ENCODE measurements at places on chromosomes 5 and 9. TPM values are rescaled to one million over a fixed set of nuclear protein-coding genes. Genes with fewer than 3 reads are reported as not detected.

DNA sequence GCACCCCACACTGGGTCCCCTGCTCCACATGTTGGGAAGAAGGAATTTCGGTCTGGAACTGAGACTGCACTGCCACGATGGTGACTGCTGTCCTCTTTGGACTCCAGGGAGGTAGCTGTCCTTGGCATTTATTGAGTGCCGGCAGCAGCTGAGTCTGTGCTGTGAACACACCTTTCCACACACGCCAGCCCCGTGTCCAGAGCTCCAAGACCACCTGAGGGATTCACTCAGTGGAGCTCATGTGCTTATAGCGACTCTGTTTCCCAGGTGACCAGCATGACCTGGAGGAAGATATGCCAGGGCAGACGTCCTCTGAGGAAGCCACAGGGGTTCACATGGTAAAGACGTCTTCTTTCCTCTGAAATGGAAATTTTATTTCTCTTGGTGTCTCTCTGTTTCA is 33.2 kb upstream of the FLT4 start:
- no peak for DNase-seq

The PCDHB2 gene
- polyA plus RNA-seq = 2.9 TPM

DNA sequence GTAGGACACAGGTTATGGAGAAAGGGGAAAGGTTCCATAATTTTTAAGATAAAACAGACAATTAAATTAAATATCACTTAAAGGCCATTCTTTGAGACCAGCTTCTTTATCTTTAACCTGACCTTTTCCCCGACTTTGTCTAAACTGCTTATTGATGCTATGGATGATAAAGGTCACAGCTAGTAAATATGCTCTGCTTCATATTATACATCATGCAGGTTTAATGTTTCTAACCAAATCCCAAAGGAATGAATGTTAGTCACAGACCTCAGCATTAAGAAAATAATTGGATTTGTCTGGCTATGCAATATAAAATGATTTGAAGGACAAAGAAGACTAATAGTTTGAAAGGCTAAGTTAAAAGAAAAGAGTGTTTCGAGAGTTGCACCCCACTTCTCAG is 147.6 kb downstream of the ST8SIA4 start:
- DNase-seq = no peak

DNA sequence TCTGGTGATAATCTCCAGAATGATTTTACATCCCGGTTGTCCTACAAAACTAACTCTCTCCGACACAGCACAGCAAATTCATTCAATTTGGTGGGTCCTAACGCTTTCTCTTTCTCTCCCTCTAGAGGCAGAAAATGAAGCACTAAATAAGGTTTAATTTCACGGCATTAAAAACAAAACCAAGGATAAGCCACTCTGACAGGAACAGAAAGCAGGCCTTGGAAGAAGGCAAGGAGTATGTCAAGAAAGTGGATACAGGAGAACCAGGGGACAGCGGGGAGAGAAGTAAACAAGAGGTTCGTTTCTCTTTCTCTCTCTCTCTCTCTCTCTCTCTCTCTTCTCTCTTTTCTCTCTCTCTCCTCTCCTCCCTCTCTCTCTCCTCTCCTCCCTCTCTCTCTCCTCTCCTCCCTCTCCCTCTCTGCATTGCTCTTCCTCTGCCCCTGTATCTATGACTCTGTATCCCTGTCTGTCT is 49.8 kb downstream of the EBF1 start:
- DNase-seq = peak; percentile 94

GRCh38 chr9:90065851-90066250 is 461.0 kb downstream of the GADD45G start:
- DNase-seq = no peak

DNA sequence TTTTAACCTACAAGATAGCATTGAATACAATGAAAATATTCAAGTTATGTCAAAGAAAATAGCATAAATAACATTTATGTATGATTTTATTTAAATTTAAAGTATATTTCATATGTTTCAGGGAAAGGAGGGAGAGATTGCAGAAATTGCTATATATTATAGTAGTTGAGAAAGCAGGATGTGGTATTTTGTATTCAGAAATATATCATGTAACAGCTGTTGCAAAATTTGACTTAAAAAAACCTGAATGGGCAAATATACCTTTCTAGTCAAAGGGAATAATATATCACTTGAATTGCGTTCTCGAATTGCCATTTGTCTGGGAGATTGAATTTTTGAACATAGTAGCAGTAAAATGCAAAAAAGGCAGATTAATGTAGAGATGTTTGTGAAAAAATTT is 80.6 kb downstream of the PAM start:
- no peak for DNase-seq

DNA sequence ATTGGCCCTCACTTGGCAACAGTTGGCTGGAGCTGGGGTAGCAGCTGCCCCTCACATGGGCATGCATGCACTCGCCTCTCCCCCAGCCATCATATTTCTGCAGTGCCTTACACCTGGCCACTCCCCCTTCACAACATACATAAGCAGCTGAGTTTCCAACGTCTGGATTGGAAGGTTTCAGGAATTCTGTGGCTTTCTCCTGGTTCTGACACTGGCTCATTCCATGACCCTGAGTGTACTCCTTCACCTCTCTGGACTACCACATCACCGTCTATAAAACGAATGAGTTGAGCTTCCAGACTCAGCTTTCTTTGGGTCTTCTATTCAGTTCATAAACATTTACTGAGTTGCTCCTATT is 84.3 kb downstream of the GALNT10 start:
- DNase-seq = no peak

The OSMR gene
- 8.2 TPM for polyA plus RNA-seq

The SLC6A7 gene
- 1.3 TPM for polyA plus RNA-seq

GRCh38 chr9:86807367-86807976 is 139.8 kb downstream of the GAS1 start:
- peak; percentile 94 for DNase-seq

GRCh38 chr9:115553060-115553773 is 435.3 kb upstream of the TNC start:
- DNase-seq = peak; percentile 21

DNA sequence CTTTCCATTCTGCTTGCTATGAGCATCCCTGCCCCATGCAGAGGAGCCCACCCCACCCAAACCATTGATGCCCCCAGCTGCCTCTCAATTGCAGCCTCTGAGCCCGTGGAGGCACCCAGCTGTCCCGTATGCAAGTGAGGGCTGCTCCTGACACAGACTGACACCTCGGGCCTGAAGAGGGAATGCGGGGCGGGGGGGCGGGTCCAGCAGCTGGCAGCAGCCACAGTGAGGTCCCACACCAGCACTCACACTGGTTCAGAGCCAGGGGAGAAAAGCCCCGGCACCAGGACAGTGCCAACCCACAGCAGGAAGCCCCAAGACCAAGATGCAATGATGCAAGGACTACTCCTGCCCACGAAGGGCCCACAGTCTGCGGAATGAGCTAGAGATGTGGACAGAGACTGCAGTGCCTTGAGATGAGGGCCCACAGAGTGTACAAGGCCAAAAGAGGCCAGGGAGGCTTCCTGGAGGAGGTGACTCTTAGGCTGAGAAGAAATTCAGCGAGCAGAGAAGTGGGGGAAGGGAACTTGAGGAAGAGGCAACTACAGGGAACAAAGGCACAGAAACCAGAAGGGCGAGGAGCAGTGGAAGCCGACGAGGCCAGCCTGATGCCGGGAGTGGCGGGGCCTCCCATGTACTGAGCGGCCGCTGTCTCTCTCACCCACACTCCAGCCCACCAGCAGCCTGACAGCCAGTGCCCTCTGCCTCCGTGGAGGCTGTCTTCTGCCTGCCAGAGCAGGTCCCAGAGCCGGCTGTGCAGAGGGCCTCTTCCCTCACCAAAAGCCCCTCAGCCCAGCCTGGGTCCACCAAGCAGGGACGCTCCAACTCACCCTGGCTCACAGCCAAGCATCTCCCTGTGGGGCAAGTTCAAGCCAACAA is 9.2 kb downstream of the EEIG1 start:
- DNase-seq = peak; percentile 43

DNA sequence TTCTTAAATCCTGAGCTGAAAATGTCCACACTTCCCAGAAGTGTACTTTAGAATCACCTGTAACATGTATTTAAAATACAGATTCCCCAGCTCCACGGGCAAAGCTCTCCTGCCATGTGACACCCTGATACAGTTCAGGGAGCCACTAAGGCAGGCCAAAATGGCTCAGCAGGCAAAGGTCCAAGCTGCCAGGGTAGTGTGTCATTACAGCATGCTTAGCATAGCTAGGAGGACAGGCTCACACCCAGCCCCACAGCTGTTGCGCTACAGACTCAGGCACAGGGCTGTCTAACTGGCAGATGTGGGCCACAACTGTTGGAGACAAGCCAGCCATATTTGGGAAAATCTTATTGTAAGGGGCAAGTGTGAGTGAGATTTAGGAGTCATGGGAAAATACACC is 73.0 kb downstream of the C9orf85 start:
- peak; percentile 91 for DNase-seq

The HTR4 gene
- not detected for polyA plus RNA-seq

DNA sequence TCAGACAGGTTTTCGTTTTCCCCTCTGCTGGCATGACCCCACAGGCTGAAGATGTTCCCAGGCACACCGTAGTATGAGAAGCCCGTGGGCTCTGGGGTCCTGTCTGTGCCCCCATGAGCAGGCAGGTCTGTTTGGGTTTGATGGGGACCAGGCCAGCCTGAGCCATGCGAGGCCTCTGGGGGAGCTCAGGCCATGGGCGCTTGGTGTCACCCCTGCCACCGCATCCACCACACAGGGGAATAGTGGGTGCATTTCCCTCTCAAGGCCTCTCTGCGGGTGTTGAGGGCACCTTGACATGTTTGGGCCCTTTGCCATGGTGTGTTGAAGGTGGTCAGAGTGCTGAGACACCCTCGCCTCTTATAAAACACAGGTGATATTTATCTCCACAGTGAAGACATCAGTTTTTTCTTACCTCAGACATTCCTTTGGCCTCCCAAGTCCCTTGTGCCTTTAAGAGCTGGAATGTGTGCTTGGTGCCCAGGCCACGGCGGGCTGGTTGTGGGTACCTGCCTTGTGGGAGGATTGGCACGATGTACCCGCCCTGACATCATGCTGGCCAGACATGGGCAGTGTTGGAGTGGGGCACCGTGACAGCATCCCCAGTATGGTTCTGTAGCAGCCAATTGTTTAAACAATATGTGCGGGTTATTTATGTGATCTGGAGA is 68.3 kb downstream of the WNK2 start:
- DNase-seq = no peak

DNA sequence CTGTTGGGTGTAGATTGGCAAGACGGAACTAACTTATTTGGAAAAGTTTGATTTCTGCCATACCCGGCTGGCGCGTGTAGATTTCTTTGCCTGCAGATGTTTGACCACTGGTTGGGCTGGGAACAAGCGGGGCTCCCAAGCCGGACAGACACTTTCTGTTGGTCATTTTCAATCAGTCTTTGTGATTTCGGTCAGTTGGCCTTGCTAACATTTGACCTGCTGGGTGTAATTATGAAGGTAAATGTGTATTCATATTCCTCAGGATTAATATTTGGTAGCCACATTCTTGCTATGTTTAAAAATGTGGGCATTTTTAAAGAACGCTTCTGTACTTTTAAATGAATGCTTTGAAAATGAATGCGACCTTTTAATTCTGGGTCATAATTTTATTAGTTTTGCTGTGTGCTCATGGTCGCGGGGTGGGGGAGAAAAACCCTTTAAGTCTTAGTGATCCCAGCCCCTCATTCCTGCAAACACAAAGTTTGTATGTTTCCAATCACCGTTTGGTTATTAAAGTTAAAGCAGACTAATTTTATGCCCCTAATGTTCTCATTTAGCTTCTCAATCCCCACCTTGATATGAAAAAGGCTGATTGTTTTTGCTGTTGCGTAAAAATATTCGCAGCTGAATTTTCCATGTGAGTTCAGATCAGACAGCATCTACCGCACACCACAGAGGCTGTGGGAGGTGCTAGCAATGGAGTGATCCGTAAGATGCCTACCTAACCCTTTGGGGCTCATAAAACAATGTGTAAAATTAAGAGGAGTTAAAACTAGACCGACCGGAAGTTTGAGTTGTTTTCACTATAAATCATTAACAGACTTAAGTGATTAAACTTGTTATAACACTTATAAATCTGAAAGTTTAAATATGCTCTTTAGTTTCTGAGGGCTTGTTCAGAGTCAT is 1.5 kb downstream of the RASGRF2 start:
- DNase-seq = no peak

- no peak for DNase-seq
Measured at GRCh38 chr9:119761812-119762211, 392.6 kb upstream of the BRINP1 start.

The BRINP1 gene
- 0.06 TPM for polyA plus RNA-seq

All from muscle of leg (tissue), 16 donors.